ENCODE measurements at places on chromosomes 13 and 19. TPM values are rescaled to one million over a fixed set of nuclear protein-coding genes. Genes with fewer than 3 reads are reported as not detected.

DNA sequence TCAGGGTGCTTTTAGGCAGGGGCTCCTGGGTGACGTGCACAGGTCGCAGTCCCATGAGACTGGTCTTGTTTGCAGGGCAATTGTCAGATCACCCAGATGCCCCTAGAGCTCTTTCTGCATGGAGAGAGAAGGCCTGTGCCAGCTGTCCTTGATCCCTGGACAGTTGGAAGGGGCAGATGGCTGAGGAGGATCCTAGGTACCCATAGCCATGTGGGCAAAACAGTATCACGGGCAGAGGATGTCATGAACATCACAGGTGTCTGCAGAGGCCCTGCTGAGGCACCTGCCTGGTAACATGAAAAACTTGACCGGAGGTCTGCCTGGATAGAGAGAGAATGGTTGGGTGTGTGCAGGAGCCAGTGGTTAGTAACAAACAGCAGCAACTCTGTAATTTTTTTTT, 99.3 kb downstream of the ZNF536 start:
- no peak for DNase-seq

- DNase-seq = no peak
These were observed 699.5 kb downstream of the PCDH9 start for GRCh38 chr13:66530686-66531085.

DNA sequence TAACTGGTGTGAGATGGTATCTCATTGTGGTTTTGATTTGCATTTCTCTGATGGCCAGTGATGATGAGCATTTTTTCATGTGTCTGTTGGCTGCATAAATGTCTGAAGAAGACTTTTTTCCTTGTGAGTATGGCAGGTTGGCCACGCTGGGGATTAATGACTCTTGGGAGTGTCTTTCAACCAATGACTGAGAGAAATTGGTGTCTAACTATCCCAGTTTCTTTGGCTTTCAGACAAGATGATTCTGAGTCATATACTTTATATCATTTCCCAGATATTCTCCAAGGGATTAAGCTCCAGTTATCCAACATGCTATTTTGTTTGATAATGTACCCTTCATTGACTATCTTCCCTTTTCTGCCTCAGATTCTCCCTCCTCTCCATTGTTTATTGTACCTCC, 35.5 kb upstream of the CSNK1A1L start:
- no peak for DNase-seq

The TGFBR3L gene
- total RNA-seq = 2.2 TPM

Measured in activated naive CD8-positive, alpha-beta T cell treated with anti-CD3 and anti-CD28 coated beads, Interleukin-2, amount 10 ng/mL, durations not matched to agents 7 days and 5 days (primary cell).